Ascending aorta (tissue), 2 donors: ENCODE measurements at places on chromosomes 5 and 9.

- DNase-seq, result no peak
These were observed 52.5 kb downstream of the JADE2 start for GRCh38 chr5:134577796-134578577.

DNA sequence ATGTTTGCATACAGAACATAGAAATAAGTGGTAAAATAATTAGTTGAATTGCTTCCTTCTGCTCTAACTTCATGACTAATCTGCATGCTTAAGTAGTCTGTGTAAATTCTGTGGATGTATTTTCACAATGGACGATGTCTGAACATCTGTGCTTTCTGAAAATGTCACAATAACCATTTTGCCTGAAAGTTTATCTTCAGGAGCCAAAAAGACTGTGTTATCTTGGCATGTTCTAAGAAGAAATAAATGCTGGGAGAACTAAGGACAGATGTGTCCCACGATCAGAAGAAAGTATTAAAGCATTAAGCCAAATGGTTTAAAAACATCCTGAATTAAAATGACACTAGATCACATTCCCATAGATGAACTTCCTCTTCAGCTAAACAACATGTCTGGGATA lies 397.6 kb downstream of the SPOCK1 start:
- no peak for DNase-seq

DNA sequence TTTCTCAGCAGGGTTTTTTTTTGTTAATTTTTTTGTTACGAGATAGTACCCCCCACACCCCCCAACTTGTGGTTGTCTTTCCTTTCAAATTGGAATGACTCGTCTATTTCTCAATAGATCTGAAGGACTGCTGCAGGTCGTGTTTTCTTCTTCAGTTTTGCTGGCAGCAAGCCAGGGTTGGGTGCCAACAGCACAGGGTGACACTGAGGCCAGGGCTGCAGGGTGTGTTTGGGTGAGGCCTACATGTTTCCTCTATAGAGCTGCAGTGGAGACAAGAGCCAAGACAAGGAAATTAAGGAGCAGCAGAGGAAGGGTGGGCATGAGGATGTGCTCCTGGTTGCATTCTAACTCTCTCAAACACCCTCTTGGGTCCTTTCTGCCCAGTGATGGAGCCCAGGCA lies 52.2 kb downstream of the NXNL2 start:
- no peak for DNase-seq

- no peak for DNase-seq
These were observed 16.8 kb downstream of the TRAF2 start for GRCh38 chr9:136903041-136903554.
